ENCODE measurements at places on chromosomes 1 and 21.

DNA sequence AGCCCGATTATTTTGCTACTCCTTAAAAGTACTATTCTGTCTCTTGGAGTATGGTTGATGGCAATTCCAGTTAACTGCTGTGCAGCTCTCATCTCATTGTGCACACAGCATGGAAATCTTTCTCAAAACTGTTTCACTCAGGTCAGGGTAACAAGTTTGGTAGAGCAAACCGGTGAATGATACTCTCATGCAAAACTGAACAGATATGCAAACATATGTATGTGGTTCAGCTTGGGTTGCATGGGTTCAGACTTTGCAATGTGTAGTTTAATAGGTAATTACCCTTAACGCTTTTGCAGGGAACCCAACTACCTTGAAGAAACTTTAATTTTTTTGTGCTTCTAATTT is 2.2 kb downstream of the GADD45A start:
- peak; percentile 82 for DNase-seq

DNA sequence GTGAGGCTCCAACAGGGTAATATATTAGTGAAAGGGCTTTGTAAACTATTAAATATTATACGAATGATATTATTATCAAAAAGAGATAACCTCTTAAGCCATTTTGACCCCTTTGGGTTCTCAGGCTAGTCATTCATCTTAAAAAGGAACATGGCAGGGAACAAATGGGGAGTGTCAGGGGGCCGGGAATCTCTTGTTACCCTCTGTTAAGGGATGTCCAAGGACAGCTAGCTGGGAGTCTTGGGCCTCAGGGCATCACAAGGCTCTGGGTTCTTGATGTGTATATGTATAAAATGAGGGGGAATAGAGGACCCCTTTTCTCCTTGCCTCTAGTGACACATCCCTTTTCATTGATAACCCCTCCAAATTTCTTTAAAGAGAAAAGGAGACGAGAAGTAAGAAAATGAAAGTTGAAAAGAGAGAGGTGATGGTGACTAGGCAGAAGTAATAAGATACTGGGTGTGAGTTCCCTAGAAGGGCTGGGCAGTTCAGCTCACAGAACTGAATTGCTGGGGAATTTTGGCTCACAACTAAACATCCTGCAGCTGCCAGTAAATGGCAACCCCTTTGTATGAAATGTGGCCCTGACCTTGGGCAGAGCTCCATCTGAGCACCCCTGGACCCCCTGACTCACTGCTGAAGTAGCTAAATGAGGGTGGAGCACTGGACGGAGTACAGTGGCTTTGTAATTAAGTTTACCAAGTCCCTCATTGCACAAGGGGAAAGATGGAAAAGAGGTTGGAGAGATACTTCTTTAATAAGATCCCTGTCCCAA is 20.0 kb upstream of the ZNF326 start:
- DNase-seq: peak; percentile 77

- peak; percentile 11 for DNase-seq
Observed at GRCh38 chr1:103517380-103518047, 8.0 kb upstream of the RNPC3 start.

- DNase-seq: no peak
Observed at GRCh38 chr21:35730325-35730724, 330.0 kb downstream of the SETD4 start.

GRCh38 chr1:173798078-173798477 is 26.4 kb upstream of the DARS2 start:
- no peak for DNase-seq

DNA sequence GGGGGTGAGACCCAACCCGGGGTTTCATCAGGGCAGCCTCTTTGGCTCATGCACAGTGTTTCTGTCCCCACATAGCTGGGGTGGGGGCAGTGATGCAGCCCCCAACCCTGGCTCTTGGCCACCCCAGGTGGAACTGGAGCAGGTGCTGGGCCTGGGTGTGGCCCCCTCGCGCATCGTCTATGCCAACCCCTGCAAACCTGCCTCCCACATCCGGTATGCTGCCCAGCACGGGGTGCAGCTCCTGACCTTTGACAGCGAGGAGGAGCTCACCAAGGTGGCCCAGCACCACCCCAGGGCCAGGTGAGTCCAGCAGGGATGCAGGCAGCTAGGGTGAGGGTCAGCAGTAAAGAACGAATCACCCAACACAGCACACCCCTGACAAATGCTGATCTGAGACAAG is 72.3 kb upstream of the TINAGL1 start:
- DNase-seq: no peak

DNA sequence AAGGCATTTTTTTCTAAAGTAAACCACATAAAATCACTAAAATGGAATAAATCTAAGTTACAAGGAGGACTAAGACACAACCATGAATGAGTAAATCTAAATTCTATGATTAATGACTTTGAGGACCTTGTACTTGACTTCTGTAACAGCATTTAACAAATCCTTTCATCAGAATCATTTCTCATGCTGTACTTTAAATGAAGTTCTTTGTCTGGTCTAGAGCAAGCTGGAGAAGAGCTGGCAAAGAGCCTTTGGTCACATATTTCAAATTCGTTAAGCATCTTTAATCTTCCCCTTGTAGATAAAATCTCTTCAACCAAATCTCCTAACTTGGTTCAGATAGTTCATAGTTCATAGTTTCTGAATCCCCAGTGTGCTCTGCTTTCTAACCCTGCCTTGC is 405.4 kb downstream of the PTPRC start:
- no peak for DNase-seq

DNA sequence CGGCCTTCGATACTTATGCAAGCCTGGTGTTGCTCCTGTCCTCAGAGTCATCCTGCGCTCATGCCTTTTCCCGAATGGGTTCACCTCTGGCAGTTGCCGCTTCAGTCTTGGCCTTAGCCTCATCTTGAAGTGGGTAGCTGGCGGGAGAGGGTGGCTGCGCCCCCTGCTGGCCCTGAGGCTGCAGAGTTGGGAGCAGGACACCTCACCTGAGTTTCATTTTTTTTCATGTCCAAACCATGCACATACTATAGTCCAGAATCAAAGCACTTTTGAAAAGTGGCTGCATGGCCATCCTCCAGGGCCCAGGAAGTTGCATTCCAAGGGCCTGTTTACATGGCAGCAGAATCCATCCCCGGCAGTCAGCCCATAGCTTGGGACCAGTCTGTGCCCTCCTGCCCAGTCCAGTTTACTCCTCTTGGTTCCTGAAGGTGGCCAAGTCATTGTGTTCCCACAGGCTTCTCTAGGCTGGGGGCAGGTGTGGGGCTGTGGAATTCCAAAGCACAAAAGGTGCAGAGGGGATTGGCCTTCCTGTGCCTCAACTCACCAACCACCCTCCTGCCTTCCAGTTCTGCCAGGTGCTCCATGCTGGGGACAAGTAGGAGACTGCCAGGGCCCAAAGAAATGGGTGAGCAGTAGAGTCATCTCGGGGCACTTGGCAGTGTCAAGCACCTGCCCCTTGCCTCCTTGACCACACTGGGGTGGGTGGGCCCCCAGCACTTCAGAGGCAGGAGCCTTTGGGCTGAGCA is 44.0 kb downstream of the YARS1 start:
- peak; percentile 77 for DNase-seq

DNA sequence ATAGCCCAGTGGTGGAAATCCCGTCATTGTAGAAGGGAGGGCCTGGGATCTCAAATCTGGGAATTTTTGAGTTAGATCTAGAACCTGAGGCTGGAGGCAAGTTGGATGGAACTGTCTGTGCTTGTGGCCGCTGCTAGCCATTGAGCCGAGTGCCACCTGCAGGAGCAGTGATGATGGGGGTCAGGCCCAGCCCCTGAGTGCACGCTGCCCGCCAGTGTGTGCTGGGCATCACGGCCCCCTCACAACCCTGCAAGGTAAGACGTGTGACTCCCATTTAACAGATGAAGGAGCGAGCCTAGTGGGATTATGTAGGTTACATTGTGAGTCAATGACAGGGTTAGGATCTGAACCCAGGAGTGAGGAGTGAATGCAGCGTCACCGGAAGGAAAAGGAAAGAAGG is 407.2 kb downstream of the CAMTA1 start:
- no peak for DNase-seq

DNA sequence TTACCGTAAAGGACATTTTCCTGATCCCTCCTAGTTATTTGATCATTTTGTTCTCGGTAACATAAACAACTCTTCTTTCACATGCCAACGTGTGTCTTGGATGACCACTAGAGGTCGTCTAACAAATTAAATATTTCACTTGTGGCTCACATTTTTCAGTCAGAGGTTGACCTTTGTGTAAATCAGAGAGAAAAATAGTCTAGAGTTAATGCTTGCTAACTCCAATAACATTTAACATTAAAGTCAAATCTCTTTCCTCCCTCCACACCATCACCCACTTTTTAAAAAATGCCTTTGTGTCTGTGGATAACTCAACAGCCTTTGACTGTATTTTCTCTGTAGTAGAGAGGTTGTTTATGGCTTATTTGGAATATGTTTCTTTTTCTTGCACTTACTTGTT is 220.5 kb upstream of the B3GALT2 start:
- DNase-seq: peak; percentile 55

DNA sequence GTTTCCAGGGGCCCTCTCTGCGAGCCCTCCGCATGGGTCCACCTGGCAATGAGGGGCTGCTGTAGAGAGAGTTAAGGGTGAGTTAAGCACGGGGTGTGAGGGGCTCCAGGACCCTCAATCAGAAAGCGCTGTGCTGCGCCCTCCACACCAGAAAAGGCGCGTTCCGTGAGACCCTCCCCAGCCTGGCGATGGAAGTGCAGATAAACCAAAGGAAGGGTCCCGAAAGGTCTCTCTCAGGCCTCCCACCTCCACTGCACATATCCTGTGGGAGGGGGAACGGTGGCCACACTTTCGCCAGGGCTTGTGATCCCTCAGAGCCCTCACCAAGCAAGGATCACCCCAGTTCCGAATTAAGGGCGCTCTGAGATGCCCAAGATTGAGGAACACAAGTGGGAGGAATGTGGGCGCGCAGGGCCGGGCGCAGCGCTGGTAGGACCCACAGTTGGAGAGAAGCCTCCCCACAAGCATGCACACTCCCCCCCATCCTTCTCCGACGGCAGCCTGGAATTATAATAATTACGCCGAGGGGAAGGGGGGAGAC is 1.1 kb downstream of the WNT3A start:
- DNase-seq: no peak

DNA sequence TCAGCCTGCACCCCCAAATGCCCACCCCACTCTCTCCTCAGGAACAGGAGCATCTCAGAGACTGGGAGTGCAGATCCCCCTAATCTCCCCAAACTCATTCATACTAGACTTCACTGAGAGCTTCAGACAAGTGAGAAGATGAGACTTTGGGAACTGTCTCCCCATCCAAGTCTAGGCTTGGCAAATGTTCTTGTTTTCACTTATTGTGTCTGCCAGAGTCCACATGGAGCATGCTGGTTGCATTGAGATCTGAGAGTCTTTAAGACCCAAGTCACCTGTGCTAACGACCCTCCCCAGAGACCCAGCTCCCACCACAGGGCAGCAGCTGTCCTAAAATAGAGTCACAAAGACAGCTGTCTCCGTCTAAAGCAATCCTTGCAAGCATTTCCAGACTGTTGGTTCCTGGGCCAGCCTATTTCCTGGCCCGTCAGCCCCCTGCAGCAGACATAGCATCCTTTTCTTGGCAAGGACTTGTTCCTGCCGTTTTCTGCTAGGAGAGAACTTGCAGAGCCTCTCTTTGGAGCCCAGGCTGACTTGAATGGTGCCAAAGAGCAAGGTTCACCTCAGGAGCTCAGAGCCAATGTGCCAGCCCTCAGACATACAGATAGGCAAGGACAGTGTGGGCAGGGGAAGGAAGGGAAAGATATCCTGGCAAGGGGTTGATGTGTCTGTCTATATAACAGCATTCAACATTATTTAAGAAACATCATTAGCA is 1.9 kb upstream of the CNTN2 start:
- DNase-seq: no peak

Data from erythroblast (primary cell).